WTC11 (cell line): ENCODE measurements at places on chromosomes 7 and 10. TPM values are rescaled to one million over a fixed set of nuclear protein-coding genes. Genes with fewer than 3 reads are reported as not detected.

The PTPRN2 gene
- 2.6 to 4.7 TPM (median 3.9 TPM) in 3 replicates for total RNA-seq

The ANKRD2 gene
- not detected in 3 replicates for total RNA-seq

DNA sequence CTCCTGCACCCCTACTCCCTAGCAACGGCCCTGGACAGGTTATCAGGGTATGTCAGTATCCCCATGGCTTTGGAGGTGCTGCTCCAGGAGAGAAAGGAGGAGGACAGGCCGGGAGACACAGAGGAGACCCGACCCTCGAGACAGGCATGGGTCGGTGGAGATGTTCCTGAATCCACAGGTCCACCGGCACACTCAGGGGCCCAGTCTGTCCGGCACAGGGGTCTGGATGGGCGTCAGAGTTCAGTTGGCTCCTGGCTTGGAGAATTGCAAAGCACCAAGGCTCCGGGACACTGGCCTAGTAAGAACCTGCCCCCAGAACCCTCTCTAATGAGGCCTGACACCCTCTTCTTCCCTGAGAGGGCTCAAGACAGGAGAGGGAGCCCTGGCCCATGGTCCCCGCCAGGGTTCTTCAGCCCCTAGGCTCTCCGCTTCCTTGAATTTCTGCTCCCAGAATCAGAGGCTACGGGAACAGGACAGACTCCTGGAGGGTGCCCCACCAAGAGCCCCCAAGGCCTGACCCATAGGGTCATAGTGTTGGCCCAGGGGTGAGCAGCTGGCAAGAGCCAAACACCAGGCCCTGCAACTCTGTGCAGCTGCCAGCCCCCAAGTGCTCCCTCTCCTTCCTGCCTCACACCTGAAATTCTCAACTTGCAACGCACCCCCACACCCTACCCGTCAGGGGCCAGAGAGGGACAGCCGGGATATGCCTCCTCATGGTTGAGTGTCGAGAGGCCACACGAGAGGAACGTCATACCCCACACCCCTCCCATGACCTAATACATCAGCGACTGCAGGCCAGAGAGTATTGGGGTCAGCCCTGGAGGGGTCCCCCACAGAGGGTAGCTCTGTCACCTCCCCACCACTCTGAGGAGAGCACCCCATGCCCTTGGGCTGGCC lies 5.5 kb upstream of the IRF5 start:
- DNase-seq: no peak

DNA sequence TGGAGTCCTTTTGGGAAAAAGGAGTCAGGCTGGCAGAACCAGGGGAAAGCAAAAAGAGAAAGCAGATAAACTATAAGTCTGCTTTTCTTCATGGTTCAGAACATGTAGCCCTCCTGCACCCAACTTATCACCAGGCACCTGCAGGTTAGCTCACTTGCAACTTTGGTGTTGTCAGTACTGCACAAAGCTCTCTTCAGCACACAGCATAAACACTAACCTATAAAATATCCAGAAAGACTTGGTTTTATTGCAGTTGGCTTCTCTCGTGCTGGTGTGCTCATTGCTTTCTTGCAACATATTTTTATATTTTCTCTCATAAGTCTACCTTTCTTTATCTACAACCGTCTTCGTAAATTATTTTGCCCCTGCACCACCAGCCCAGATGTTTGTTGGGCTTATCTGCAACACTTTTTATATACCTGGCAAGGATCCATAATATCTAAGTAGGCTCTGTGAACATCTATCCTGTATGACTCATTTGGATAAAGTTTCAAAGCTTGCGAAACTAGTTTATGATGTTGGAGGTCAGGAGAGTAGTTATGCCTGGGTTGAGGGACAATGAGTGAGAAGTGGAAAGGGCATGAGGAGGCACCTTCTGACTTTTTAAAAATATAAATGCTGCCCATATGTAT lies 164.6 kb downstream of the ANKRD30A start:
- no peak for DNase-seq

DNA sequence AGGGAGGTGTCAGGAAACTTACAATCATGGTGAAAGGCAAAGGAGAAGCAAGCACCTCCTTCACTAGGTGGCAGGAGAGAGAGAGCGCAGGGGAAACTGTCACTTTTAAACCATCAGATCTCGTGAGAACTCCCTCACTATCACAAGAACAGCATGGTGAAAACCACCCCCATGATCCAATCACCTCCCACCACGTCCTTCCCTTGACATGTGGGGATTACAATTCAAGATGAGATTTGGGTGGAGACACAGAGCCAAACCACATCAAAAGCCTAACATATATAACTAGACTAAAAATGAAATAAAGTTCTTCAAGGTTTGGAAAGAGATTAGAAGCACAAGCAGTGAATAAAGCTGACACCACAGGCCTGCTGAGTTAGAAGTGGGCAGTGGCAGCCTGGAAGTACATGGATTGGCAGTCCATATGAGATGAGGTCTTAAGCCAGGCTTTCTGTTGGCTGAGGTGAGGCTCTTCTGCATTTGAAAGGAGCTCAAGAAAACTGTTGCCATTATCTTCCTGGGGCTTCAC lies 96.4 kb upstream of the MDFIC start:
- peak; percentile 29 for DNase-seq

DNA sequence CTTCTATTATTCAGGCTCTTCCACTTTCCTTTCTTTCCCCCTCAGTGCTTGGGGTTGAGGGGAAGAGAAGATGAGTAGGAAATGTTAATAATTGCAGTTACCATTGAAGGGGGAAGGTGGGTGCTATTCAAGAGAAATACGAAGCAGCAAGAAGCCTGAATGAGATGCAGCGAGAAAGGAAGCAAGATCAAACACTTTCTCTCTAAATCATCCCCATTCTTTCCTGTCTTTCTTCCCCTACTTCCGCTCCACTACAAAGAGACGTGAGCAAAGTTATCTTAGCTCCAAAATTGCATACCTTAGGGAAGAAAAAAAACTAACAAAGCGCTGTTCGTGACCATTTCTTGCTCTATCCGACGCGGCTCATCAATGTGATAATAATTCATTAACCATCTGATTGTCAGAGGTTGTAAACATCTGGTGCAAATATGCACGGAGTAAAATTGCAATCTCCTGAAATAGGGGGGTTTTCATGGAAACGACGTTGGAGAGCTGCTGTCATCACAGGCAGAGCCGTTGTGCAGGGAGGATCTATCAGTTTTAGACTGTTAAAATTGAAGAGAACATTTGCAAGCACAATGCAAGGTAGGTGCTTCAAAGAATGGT lies 15.2 kb upstream of the PARD3 start:
- DNase-seq: no peak

- DNase-seq: no peak
Measured at GRCh38 chr7:17126413-17127268, 171.8 kb upstream of the AHR start.

GRCh38 chr10:43061760-43062159 lies 15.1 kb upstream of the RET start:
- DNase-seq: no peak
